SW 1271 (cell line): ENCODE measurements at places on chromosomes 7 and 10.

DNA sequence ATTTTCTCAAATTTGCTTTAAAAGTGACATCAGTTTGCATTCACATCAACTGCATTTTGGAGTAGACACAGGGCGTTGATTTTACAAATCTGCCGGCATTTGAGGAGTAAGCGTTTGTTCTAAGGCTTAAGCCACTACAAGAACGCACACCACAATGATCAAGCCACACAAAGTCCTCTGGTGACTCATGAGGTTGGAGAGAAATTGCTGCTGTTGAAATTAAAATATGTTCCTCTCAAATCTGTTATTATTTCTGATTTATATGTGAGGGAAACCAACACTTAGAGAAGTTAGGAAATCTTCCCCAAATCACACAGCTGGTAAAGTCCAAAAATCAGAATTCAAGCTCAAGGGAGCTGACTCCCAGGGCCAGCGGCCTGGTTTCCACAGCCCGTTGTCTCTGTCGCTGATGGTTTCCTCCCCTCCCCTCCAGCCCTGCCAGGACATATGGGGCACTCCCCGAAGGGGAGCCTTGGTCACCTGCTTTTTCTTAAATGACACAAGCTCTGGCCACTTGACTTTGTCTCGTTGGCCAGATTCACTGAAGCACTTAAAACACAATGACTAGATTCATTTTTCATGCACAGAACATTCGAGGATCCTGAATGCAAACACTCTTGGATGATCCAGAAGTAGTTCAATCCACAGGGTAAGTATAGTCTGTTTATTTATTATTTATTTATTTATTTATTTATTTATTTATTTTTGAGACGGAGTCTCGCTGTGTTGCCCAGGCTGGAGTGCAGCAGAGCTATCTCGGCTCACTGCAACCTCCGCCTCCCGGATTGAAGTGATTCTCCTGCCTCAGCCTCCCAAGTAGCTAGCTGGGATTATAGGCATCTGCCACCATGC, 29.2 kb upstream of the KLF6 start:
- DNase-seq = no peak

GRCh38 chr7:73382934-73383503, 50.6 kb upstream of the FZD9 start:
- no peak for DNase-seq

GRCh38 chr7:22109761-22110160, 164.1 kb upstream of the CDCA7L start:
- DNase-seq = no peak

DNA sequence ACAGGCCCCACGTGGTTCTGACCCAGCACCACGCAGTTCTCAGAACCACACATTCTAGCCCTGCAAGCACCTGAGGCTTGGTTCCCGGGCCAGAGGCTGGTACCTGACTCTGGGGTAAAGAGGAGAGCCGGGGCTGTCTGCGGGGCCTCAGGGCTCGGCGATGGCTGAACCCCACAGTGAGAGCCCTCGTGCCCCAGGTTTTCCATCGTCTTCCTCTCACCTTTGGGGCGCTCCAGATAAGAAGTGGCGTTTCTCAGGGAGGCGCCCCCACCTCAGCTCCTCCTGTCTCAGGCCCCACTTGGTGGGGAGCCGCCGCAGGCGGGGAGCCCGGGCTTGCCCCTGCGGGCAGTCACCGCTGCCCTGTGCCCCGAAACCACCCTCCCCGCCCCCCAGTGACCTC, 2.2 kb upstream of the LANCL2 start:
- DNase-seq = no peak

DNA sequence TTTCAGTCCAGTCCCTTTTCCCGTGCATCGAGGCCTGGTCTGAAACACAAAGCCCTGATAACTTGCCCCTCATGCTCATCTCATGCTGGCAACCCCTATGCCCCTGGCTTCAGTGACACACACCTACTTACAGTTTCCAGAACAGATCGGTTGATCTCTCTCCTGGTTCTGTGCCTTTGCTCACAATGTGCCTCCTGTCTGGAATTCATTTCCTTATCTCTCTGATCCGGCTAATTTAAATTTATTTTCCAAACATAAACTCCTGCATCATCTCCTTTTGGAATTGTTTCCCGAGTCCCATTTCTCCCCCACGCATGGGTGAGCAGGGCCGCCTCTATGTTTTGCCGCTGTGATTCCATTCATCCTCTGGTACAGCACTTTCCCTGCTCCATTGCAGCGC, 25.9 kb upstream of the FZD8 start:
- no peak for DNase-seq

- no peak for DNase-seq
Measured at GRCh38 chr10:123229927-123230630, 75.9 kb downstream of the BUB3 start.

- DNase-seq = no peak
Measured at GRCh38 chr10:94103801-94104221, 110.1 kb downstream of the PLCE1 start.

GRCh38 chr10:110978204-110978603, 58.8 kb downstream of the SHOC2 start:
- no peak for DNase-seq

- DNase-seq = no peak
Measured at GRCh38 chr7:146074195-146074765, 42.3 kb upstream of the CNTNAP2 start.

DNA sequence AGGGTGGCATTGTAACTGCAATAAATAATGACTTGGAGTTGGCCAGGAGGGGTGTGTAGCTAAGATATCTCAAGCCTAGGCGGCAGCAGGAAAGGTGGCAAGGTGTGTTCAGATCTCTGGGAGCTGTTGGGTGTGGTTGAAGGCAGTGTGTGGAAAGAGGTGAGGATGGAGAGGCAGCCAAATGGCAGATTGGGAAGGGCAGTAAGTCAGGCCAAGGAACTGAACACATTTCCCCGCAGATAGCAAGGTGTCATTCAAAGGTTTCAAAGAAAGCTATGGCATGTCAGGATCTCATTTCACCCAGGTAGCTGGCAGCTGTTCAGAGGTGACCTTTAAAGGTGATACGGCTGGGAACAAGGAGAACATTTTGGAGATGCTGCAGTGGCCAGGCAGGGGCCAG, 586.0 kb upstream of the MGMT start:
- DNase-seq = no peak

DNA sequence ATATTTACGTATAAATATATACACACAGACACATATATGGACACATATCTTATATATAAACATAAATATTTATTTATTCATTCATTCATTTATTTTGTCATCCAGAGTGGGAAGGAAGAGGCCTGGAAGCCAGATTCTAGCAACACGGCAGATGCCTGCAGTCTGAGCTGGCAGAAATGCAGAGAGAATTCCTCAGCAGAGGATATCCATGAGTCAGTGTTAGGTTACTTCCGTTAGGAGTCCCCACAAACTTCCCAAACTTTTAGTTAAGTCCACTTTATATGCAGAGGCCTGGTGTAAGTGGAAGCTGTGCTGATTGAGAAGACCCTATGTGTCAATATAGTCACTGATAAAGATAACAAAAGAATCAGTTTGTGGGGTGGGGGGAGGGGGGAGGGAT, 89.6 kb downstream of the PPP1R17 start:
- DNase-seq = peak; percentile 80

- no peak for DNase-seq
Measured at GRCh38 chr7:42980084-42980483, 47.9 kb downstream of the MRPL32 start.

DNA sequence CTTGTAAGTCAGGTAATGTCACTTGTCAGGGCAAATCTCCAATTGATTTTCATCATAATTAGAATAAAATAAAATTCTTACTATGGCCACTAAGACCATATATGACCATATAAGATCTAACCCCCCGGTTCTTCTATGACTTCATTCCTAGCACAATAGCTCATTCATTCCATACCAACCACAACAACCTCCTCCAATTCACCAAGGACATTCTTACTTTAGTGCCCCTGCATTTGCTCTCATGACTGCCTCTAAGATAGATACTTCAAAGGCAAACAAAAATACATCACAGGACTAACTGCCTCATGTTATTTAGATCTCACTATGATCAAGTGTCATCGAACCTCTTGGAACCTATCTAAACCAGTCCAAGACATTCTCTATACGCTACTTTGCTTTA, 90.8 kb downstream of the SNX13 start:
- no peak for DNase-seq

- DNase-seq = peak; percentile 39
Measured at GRCh38 chr7:140478246-140479061, 851 bp downstream of the MKRN1 start.

DNA sequence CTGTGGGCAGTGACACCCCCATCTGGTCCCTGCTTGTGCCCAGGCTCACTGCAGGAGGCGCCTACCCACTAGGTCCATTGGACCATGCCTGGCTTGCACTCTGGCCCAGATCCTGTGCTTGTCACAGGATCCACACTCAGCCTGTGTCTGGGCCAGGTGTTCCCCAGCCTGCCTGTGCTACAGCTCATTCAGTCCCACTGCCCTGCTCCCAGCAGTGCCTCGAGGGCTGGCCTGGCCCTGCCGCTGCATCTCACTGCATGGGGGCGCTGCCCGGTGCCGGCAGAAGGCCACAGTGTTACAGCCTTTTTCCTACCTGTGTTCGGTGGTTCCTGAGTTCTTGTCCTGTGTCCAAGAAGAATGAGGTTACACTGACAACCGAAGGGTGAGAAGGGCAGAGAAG, 21.3 kb downstream of the SDHAF3 start:
- no peak for DNase-seq

GRCh38 chr10:95217476-95217875, 23.4 kb downstream of the ACSM6 start:
- DNase-seq = no peak

DNA sequence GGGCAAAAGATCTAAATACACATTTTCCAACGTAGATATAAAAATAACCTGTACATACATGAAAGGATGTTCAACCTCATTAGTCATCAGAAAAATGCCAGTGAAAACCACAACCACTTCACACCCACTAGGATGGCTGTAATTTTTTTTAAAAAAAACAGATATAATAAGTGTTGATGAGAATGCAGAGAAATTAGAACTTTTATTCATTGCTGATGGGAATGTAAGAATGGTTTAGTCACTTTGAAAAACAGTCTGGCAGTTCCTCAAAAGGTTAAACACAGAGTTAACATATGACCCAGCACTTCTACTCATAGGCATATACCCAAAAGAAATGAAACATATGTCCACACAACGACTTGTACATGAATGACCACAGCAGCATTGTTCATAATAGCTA, 32.3 kb upstream of the PRKCQ start:
- DNase-seq = no peak

DNA sequence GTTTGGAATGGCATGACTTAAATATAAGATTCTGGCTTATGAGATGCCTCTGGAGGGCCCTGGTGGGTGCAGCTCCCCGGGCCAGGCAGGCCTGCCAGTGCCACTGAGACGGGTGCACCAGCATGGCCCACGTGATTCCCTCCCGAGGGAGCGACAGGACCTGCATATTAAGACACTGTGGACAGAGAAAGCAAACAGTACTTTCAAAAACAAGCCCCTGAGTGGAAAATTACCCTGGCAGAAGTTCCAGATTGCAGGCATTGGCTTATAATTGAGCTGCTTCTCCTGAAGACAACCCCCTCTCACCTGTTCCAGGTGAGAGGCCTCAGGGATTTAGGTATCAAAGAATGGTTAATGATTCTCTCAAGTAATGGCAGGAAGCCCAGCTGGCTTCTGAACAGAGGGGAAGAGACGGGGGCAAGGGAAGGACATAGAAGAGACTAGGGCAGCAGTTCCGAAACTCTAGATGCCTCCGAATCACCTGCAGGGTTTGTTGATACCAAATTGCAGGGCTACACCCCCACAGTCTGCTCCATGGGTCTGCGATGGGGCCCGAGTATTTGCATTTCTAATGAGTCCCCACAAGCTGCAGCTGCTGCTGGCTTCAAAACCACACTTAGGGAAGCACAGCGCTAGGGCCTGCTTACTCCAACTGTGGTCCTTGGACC, 66.0 kb upstream of the DOCK1 start:
- DNase-seq = no peak

- no peak for DNase-seq
Measured at GRCh38 chr10:8670461-8670860, 616.0 kb downstream of the GATA3 start.

GRCh38 chr7:116686812-116687419, 14.9 kb downstream of the MET start:
- no peak for DNase-seq

DNA sequence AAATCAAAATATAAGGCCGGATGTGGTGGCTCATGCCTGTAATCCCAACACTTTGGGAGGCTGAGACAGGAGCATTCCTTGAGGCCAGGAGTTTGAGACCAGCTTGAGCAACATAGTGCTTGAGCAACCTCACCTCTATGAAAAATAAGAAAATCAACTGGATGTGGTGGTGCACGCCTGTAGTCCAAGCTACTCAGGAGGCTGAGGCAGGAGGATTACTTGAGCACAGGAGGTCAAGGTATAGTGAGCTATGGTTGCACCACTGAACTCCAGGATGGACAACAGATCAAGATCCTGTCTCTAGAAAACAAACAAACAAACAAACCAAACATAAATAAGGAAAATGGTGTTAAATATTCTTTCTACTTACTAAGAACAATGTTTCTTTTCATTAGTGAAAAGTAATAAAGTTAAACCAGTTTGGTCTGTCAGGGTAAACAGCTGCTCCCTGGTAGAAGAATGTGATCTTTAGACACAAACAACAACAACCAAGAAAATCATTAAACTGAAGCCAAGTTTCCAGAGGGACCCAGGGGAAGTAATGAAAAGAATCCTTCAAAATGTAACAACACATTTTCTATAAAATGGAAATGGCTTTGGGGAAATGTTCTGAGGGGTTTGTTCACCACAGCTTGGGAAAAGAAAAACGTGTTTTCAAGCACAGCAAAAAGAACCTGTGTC, 17.5 kb upstream of the BAG3 start:
- no peak for DNase-seq

DNA sequence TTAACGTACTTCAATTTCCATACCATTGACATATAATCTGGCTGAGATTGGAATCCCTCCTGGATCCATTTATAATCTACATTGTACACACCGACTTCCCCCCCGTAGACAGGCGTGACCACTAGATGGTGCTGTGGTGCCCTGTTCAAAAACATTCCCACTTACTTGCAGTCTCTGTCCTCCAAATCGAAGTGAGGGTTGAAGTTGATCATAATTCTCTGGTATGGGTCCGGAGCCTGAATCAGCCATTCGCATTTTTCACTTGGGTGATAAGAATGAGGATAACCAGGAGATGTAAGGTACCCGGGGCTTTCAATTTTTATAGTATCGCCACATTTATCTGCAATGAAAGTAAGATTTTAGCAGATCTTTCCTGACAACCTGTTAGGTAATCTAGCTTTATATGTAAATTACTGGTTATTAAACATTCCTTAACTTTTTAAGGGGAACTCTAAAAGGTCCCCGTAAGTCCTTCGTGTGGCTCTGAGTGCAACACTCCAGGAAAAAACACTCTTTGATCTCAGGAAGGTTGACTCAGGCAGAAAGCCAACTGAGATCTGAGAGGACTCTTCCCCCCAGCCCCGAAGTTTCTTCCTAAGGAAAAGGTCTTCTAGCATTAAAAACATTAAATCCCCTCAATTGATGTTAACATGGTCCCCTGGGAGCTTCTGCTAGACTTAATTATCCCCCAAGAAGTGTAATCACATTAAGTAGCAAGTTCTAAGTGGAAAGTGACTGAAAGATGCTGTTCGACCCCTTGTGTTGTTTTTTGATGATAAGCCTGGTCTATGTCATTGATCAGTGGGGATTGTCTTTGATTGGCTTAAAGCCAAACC, 3.7 kb downstream of the NRP1 start:
- DNase-seq = peak; percentile 84

- no peak for DNase-seq
Measured at GRCh38 chr10:5040781-5041470, 37.3 kb upstream of the AKR1C2 start.
